ENCODE measurements at places on chromosomes 7 and 10.

GRCh38 chr7:29135846-29136245 is 10.5 kb downstream of the CPVL start:
- peak; percentile 55 for DNase-seq

DNA sequence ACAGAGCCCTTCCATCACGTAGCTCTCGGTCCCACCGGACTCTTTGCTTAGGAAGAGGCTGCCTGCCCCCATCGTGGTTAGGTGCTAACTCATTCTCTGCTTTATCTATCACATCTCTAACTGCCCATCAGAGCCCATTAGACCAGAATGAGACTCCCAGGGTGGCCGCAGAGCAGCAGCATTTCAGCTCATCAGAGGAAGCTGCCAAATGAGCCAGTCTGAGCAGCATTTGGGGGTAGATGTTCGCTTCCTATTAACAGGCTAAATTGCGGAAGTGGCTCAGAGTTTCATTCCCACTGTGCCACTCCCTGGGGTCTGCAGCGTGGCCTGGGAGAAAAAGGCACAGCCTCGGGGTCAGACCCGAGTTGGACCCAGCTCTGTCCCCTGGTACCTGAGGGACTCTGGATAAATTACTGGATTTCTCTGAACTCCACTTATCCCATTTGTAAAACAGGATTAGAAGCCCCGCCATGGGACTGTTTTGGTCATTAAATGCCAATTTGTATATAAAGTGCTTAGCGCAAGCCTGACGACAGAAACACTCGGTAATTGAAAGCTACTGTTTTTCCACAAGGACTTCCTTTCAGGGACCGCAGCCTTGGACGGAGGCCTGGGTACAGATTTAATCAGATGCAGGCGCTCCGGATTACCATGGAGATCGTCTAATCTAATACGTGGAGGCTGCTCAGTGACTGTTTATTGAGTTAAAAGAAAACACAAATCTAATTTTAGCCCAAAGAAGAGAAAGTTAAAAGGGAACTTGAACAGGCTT is 73.8 kb upstream of the PRLHR start:
- DNase-seq = peak; percentile 73

DNA sequence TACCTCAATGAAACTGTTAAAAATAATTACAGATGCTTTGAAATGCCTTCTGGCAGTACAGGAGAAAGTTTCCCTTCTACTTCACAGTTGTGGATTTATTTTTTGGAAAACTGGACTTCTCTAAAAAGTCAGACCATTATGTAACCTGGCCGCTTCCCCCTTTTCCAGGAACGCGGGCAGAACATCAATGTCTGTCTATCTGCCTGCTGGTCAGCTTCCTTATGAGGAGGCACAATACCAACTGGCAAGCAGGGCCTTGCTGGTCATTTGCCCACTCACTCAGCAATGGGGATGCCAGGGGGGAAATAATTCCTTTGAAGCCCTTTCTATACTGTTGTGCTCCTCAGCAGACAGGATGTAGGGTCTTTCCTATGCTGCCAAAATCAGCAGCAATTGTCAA is 22.5 kb upstream of the ADRB1 start:
- no peak for DNase-seq

GRCh38 chr7:81298951-81299666 is 380.3 kb upstream of the SEMA3C start:
- peak; percentile 22 for DNase-seq

DNA sequence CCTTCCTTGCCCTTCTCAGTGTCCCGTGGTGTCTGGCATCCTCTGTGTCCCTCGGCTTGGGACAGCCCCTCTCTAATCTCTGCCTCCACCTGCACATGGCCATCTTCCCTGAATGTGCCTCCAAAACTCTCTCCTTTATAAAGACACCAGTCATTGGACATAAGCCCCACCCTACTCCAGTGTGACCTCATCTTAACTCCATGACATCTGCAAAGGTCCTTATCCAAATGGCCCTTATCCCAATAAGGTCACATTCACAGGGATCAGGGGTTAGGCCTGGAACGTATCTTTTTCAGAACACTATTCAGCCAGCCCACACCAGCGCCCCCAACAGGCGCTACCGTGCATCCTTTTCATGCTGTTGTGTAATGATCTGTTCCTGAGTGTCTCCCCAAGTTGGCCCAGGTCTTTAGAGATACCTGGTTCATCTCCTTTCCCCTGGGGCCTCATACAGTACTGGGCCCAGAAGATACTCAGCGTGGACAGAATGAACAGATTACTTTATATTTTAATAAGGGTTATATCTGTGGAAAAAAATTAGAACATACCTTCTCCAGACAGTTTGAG is 132.6 kb upstream of the ADAM12 start:
- DNase-seq = no peak

DNA sequence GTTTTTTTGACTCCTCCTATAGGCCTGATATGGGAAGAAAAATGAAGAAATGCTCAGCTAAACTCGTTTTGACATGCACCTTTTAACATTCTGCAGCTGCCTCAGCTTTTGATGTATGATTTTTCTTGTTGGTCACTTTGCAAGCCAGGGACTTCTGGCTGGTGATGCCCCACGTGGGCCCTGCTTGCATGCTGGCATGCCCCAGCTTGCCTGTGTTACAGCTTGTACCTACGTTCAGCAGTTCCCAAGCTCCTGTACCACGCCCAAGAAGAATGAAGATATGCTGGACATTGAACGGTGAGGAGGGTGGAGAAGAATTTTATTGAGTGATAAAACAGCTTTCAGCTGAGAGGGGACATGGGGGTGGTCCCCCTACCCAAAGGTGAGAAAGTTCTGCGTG is 245.6 kb upstream of the FZD8 start:
- no peak for DNase-seq

GRCh38 chr7:140738280-140738679 is 41.8 kb downstream of the NDUFB2 start:
- DNase-seq = no peak

DNA sequence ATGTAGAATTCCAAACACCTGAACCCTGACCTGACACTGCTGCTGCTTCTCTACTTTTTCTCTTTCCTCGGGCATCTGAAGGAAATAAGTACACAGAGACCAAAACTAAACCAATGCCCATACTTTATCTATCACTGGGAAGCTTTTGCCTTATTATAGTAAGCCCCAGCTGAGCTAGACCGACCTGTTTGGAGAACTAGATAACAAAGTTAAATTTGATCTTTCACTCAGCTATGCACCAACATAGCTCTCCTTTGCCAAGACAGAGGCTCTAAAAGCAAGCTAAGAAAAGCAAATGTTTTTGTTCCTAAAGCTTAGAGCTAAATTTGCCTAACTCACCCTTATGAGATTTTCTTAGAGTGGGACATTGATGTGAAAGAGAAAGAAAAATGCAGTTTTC is 39.1 kb downstream of the NHLRC2 start:
- no peak for DNase-seq

GRCh38 chr10:103605359-103606096 is 112.0 kb downstream of the NEURL1 start:
- DNase-seq = peak; percentile 78

DNA sequence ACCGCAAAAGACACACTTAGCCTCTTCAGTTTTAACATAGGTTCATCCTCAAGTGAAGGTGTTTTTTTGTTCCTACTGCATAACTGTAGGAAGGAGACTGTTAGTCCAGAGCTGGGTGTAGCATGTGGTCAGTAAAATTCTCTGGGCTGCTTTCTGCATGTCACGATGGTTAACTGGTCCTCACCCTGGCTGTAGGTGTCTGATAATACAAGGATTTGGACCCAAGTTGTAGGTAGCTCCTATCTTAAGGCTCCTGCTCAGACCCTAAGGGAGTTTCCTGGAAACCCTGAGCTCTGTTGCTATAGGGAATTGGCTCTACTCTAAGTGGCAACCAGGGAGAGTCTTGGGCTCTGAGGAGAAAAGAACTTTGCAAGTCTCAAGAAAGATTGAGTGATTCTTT is 112.9 kb downstream of the SAMD9 start:
- DNase-seq = peak; percentile 49

DNA sequence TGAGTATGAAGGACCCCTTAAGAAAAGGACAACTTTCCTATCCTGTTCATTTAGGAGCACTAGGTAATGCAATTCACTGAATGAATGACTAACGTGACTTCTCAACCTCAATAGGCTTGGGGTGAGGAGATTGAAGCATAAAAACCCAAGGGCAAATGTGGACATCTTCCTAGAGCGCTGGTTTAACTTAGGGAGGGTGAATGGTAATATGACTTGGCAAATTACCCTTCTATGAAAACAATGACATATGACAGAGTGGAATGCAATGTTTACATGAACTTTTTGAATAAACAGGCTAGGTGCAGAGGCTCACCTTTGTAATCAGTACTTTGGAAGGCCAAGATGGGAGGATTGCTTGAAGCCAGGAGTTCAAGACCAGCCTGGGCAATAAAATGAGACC is 83.9 kb upstream of the ANK3 start:
- DNase-seq = no peak

- peak; percentile 88 for DNase-seq
Observed at GRCh38 chr7:45689011-45689796, 115.0 kb downstream of the ADCY1 start.

DNA sequence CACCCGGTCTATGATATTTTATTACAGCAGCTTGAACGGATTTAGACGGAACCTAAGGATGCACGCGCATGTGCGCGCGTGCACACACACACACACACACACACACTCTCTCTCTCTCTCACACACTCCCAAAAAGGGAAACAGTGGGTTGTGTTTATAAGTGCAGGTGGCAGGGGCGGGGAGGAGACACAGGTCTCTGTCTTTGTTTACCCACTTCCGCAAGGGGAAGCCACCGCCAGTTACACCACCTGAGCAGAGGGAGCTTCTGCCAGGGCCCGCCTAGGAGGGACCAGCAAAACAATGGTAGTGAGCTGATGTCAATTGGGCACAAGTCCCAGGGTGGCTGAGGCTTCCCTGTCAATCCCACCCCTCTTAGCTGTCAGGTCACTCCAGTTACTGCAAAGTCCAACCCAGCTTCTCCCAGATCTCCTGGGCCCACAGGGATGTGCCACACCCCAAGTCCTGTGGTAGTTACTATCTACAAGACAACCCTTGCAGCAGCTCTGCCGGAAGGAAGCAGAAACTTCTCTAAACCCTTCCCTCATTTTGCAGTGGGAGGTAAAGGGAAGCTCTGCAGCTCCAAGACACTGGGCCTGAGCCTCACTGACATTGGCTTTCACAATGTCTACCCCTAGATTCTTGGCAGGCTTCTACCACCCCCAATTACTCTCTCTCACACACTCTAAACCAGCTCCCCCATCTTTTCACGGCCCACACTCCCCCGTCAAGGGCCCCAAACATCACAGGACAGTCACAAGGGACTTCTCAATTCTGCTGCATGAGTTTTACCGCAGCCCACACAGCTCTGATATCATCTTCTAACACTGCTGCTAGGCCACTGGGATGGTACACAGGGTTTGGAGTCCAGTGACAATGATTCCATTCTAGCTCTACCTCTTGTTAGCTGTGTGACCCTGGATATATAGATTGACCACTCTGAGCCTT is 17.6 kb downstream of the ANXA11 start:
- DNase-seq = peak; percentile 89

DNA sequence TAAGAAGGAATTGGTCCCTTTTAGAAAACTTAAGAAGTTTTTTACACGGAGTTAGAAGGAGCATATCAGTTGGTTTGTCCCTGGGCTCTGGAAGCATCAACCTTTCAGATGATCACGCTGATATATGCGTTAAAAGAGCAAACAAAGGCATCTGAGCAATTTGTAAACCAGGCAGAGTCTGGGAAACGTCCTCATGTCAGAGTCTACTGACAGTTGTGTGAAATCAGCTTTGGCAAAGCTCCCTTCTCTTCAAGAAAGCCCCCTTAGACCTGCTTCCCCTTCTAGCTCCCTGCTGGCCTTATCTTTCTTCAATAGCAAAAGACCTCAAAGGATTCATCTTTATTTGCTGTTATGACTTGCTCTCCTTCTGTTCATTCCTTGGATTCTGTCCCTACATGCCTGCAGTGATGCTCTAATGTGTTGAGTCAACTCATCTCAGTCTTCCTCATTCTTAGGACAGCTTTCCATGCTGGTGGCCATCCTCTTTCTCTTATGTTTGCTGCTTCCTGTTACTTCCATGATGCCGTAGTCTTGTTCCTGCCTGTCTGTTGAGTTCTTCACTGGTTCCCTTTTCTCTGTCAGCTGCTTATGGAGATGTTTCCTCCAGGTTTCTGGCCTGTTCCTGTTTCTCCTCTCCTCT is 106.5 kb upstream of the BMPER start:
- DNase-seq = no peak

- no peak for DNase-seq
Observed at GRCh38 chr10:43209651-43210141, 57.2 kb downstream of the RASGEF1A start.

GRCh38 chr7:50480797-50481196 is 30.6 kb upstream of the FIGNL1 start:
- DNase-seq = no peak

DNA sequence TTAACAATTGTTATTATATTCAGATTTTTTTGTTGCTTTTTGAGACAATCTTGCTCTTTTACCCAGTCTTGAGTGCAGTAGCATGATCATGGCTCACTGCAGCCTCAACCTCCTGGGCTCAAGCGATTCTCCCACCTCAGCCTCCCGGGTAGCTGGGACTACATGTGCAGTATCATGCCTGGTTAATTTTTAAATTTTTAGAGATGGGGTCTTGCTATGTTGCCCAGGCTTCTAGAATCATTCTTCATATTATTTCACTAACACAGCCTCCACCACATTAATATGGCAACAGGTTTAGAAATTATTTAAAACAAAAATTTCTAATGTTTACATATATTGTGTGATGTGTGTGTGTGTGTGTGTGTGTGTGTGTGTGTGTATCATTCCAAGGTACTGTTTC is 1.4 kb upstream of the LAMTOR4 start:
- no peak for DNase-seq

- DNase-seq = no peak
Observed at GRCh38 chr7:137343281-137343841, at the start of gene PTN. TSS of gene PTN (minus strand) at chr7:137343733. CDS start at chr7:137254973, 88,760 bp downstream.

All from hematopoietic multipotent progenitor cell treated with erythropoietin and hydrocortisone succinate and interleukin-3 and kit ligand, for 4 days (in vitro differentiated cells).